H1 (cell line): ENCODE measurements at places on chromosomes 13 and 19. TPM values are rescaled to one million over a fixed set of nuclear protein-coding genes. Genes with fewer than 3 reads are reported as not detected.

Gene TFPT
- total RNA-seq: 17.7 TPM in 2 replicates

Gene UHRF1
- 65.8 and 66.6 TPM in 2 replicates for total RNA-seq

DNA sequence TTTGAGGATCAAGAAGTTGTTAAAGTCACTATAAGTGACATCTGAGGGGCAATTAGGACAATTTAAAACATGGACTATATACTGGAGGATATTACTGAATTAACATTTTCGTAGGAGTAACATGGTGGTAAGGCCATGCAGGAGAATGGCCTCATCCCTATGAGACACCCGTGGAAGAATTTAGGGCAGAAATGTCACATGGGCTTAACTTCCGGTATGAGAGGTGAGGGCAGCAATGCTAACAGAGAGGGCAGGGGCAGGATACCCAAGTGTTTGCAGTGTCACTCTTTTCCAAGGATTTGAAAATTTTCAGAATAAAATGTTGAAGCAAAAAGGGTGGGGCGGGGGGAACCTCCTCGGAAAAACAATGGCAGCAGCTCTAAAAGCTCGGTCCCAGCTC is 23.6 kb downstream of the RANBP3 start:
- DNase-seq: no peak

- DNase-seq: no peak
Measured at GRCh38 chr13:114043421-114044053, 69.7 kb upstream of the C13orf46 start.

Gene PTH2
- total RNA-seq: 0.82 TPM in 1 of 2 replicates, not detected in the other

- DNase-seq: no peak
Measured at GRCh38 chr19:13037731-13038130, 42.5 kb downstream of the NFIX start.

DNA sequence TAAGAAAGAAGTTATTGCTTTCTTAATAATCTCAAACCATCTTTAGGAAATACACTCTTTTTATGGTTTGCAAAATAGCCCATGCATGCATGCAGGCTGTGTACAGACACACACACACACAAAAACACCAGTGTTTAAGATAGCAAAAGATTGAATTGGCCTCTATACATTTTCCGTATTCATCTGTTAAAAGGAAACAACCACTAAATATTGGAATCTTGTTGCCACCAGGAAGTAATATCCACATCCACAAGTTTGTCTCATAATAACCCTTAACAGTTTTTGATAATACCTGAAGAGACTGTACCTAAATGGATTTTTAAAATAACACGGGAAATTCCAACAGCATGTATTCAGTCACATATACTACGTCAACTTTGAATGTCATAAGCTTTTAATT is 7.3 kb upstream of the MAB21L1 start:
- DNase-seq: no peak

GRCh38 chr13:64234255-64234654 is 2818.6 kb upstream of the PCDH20 start:
- DNase-seq: no peak

Gene NCR1
- 4.6 and 5.1 TPM in 2 replicates for total RNA-seq

- no peak for DNase-seq
Measured at GRCh38 chr13:41568143-41568971, 111.0 kb downstream of the RGCC start.

DNA sequence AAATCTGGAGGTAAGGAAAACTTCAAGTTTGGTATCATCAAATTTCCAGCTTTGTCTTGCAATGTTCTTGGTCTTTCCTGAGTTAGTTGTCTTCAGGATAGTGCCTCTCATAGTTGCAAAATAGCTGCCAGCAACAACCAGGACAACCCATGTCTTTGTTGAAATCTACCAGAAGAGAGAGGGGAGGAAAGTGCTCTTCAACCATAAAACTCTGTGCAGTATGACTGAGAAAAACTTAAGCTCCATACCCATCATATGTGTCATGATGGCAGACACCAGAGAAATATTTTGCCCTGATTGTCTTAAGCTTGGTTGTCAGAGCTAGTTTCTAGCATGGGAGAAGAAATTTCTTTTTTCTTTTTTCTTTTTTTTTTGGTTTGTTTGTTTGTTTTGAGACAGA is 103.3 kb downstream of the SPRY2 start:
- no peak for DNase-seq

Gene PABPC3
- total RNA-seq: 0.48 TPM in 2 replicates

DNA sequence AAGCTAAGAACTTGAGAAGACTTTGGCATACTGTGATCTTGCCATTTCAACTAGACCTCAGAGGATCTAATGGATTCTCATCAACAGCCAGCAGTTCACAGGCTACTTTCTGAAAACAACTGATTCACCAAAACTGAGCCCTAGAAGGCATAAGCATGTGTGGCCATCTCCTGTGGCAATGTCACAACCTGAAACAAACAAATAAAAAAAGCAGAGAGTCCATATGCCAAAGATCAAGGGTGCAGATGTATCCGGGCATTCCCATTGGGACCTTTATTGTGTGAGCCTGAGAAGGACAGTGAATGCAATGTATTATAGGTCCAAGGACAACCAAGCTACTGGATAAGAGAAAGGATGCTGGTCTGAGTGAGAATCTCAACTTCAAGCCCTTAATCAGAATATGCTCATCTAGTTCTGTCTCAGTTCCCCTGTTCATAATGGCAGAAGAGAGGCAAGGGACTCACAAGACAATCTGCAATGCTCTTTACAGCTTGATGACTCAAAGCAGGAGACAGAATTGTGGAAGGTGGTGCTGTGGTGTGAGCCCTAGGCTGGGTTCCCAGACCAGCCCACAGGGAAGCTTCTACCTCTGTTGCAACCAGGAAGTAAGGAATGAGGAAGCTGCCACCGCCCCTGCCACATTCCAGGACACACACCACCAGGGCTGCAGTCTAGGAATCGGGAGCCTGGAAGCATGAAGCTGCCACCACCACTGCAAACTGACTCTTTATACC is 133.7 kb downstream of the RAP2A start:
- DNase-seq: no peak

DNA sequence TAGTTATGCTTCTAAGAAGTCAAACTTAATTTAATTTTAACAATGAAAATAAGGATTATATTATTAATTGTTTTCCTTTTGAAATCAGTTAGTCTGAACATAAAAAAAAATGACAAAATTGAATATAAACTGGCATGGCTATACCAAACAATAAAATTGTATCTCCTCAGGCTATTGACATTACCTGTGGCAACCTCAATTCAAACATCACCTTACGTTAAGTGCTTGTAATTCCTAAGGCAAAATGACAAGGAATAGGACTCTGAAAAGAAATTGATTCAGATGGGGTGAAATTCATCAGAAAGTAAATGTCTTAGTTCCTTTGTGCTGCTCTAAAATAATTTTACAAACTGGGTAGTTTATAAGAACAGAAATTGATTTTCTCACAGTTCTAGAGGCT is 89.5 kb downstream of the SLITRK6 start:
- DNase-seq: no peak

GRCh38 chr19:36093146-36093662 is 17.7 kb upstream of the OVOL3 start:
- DNase-seq: no peak

Gene CACNG6
- total RNA-seq: 1.2 and 1.4 TPM in 2 replicates

GRCh38 chr19:55626350-55626749 is 2.0 kb upstream of the ZNF784 start:
- no peak for DNase-seq

Gene SOHLH2
- 9.7 and 10.3 TPM in 2 replicates for total RNA-seq

GRCh38 chr13:45846681-45847080 is 4.9 kb downstream of the SIAH3 start:
- DNase-seq: no peak

Gene TTYH1
- total RNA-seq: 24.3 and 26.7 TPM in 2 replicates

Gene PINLYP
- 7.5 and 9.2 TPM in 2 replicates for total RNA-seq

DNA sequence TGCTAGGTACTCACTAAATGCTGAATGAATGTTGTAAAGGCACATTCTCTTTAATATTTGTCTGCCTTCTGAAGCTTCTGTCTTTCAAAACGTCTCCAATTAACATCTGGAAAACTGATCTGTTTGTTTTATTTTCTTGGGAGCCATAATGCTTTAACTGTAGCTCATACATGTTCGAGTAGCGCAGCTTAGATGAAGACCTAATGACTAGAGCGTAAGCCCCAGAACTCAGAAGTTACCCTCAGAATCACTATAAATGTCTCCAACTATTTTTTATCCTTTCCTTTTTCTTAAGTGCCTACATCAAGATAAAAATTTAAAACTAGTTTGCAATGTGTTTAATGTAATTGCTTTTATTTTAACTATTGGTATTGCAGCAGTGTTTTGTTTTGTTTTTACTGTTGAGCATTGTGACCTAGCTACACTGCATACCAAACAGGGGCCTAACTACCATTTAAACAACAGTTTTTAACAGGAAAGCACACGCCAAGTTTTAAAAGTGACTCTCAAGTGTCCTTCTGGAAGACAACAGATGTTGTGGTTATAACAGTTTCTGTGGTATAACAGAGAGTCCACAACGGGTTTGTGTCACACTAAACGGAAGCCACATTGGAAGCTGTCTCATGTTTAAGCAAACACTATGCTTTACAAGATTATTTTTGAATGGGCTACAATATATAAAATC is 42.0 kb downstream of the MRPL57 start:
- no peak for DNase-seq

DNA sequence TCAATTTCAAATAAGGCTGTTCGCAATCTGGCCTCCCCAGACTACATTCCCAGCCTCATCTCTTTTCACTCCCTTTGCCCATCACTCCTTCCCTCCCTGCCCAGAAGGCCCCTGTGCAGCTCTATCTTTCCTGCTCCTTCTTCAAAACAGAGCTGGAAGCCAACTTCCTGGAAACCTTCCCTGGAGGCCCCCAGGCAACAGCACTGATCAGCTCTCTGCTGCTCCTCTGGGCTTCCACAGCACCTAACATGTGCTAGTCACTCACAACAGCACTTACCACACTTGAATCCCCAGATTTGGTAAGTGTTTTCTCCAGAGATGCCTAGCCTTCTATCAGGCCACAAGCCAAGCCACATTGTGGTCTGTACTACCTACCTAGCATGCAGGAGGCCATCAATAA is 9.5 kb downstream of the SMAD9 start:
- no peak for DNase-seq

DNA sequence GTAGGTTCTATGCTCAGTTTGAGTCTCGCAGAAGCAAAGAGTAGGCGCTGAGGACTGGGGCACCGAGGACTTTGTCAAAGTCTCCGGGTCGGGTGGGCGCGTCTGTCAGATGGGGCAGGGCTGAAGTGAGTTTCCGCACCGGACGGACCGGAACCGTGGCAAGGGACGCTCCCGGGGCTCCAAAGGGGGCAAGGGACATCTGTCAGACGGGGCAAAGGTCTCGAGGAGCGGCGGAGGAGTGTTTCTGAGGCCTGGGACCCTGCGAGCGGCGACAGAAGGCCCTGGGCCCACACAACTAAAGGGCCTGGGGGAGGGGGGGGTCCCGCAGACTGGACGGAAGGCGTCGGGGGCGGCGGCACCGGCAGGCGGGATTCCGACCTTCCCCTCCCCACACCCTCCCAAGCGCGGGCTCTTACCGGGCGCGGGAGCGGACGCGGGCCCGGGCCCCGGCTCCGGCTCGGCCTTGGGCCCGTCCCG is 13.3 kb upstream of the AKAP8L start:
- DNase-seq: no peak

DNA sequence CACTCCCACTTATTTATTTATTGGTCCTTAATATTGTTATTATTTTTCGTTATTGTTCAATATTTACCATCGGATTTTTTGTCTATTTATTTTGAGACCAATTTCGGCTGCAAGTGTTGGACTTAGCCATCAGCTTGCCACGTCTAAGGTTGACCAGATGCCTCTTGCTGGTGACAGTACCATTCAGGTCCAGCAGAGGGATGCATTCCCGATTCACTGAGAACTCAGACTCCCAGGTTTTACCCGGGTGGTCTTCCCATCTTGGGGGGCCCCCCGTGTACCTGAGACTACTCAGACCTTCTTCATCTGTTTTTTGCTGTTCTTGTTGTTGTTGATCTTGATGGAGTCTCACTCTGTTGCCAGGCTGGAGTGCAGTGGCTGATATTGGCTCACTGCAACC is 1435.2 kb downstream of the UQCRFS1 start:
- no peak for DNase-seq

Gene CSNK1G2
- 99.5 and 108 TPM in 2 replicates for total RNA-seq

Gene CGB5
- 0.63 TPM in 1 of 2 replicates, not detected in the other for total RNA-seq
